ENCODE measurements at places on chromosomes 7 and 10. TPM values are rescaled to one million over a fixed set of nuclear protein-coding genes. Genes with fewer than 3 reads are reported as not detected.
A peak's percentile ranks its signal among the peaks of the same experiment; 100 is the strongest.

DNA sequence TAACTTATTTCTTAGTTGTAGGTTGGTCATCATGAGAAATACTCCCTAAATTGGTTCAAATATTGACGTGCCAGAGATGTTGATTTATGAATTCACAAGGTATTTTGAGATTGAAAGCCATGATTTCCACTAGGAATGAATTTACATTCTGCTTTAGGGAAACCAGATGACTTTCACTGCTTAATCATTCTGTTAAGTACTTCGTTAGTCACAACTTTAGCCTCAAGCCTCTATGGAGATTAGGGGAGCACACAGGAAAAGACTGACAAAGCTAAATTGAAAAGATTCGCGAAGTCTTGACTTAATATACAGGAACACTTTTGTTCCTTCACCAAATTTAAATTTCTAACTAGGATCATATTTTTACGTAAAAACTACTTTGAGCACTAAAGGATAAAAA lies 250.4 kb upstream of the CACNA2D1 start:
- DNase-seq, result no peak

- no peak for DNase-seq
Measured at GRCh38 chr7:4131063-4131462, 551.0 kb upstream of the FOXK1 start.

DNA sequence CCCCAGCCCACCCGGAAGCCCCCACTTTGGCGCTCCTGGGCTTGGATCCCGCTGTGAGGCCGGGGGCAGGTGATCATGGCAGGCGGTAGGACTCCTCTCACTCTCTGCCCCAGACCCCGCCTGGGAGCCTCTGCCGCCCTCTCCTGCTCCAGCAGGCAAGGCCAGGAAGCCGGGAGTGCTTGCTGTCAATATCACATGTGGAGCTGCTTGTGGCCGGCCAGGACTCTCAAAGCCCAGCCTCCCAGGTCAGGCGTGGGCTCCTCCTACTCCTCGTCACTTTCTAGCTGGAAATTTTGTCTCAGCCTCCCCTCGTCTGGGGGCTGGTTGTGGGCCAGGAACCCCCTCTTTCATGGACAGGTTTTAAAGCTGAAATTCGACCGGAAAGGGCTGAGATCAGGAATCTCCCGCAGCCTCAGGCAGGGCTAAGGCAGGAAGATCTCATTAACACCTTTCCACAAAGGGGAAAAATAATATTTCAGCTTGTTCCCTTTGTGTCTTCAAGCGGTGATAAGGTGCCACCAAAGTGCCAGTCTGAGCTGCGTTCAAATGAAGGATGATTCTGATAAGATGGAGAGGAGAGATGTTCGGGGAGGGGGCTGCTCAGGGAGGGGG lies 273.6 kb upstream of the PODXL start:
- no peak for DNase-seq

DNA sequence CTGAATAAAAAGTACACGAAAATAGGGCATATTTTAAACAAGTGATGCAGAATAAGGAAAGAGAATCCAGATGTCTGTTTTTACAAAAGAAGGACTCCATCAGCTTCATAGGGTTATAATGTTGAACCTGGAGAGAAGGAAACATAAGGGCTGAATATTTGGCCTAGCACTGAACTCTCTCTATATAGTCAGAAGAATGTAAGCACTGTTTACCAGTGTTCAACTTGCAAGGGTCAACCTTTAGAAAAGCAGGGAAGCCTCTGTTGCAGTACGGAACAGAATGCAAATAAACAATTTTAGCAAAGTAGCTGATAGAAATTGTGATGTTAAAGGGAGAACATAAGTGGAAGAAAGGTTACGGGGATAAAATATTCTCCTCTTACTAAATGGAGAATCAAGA lies 16.2 kb downstream of the CDK6 start:
- DNase-seq, result no peak

GRCh38 chr10:59753267-59753666 lies at the start of gene MRLN:
Gene MRLN, minus strand, starts transcription at chr10:59753455.
- no peak for DNase-seq

- no peak for DNase-seq
Measured at GRCh38 chr7:44752822-44753221, 4.2 kb downstream of the ZMIZ2 start.

Gene FBXO24
- 1.0 TPM for total RNA-seq

DNA sequence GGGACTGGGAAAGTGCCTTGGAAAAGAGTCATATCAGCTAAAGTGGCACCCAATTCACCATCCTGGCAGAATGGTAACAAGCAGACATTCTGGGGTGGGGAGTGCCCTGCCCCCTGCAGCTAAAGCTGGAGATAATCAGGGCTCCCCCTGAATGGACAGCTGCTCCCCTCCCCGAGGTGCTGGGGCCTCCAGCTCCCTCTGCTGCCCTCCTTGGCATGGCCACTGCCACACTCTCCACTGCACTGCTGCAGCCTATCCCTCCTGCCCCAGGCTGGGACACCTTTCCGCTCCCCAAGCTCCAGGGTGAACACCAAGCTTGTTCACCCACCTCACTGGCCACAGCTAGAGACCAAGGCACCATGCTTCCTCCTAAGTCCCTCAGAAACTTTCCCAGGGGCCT lies 9.8 kb upstream of the PARD3 start:
- DNase-seq, result no peak

DNA sequence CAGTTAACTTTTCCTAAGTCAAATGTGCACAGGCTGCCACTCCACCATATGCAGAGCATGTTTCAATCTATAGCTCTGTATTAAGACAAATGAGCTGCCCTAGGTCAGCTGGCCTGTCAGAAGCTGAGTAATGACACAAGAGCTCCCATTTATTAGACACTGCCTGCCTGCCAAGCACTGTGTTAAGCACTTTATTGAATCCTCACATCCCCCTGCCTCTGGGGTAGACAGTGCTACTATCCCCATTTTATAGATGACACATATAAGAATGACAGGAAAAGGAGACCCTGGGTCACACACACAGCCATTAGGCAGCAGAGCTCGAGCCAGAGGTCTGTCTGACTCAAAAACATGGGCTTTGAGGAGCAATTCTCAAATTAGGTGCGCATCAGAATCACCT lies 179.8 kb upstream of the PDE1C start:
- no peak for DNase-seq

DNA sequence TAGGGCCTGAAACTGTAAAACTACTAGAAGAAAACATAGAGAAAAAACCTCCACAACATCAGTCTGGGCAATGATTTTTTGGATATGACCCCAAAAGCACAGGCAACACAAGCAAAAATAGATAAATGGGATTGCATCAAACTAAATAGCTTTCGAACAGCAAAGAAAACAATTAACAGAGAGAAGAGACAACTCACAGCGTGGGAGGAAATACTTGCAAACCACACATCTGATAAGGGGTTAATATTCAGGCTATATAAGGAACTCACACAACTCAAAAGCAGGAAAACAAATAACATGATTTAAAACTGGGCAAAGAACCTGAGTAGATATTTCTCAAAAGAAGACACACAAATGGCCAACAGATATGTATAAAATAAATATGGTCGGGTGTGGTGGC lies 7.7 kb upstream of the GSTK1 start:
- no peak for DNase-seq

Gene TUBAL3
- total RNA-seq, result 1.0 TPM

- DNase-seq, result no peak
Measured at GRCh38 chr7:15681186-15681585, 5.3 kb downstream of the MEOX2 start.

- no peak for DNase-seq
Measured at GRCh38 chr7:51444936-51445335, 128.3 kb upstream of the COBL start.

DNA sequence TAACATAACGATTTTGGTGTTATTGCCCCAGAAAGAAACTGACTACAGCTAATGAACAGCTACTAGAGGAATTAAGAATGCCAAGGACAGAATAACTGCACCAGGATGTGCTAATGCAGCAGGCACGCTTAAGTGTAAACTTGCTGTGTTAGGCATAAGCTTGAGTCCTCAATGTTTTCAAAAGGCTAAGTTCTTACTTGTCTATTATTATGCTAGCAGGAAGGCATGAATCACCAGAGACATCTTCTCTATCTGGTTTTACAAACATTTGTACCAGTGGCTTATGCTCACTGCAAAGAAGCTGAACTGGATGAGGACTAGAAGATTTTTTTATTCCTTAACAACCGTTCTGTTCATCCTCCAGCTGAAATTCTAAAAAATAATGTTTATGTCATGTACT lies 1035.3 kb downstream of the NRG3 start:
- no peak for DNase-seq

DNA sequence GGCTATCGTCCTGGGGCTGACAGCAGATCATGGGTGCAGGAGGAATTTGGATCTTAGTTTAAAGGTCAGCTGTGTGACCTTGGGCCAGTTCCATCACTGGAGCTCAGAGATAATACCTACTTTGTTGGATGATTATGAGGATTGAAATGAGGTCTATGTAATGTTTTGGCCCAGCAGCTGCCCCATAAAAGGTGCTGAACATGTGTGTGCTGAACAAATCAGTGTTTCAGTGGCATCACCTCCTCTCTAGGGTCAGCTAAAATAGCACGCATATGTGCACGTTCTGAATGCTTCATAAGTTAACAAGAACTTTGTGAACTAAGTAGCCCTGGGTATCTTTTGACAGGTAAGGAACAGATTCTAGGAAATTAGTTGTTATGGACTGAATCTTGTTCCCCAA lies 84.8 kb upstream of the LRRC18 start:
- no peak for DNase-seq

DNA sequence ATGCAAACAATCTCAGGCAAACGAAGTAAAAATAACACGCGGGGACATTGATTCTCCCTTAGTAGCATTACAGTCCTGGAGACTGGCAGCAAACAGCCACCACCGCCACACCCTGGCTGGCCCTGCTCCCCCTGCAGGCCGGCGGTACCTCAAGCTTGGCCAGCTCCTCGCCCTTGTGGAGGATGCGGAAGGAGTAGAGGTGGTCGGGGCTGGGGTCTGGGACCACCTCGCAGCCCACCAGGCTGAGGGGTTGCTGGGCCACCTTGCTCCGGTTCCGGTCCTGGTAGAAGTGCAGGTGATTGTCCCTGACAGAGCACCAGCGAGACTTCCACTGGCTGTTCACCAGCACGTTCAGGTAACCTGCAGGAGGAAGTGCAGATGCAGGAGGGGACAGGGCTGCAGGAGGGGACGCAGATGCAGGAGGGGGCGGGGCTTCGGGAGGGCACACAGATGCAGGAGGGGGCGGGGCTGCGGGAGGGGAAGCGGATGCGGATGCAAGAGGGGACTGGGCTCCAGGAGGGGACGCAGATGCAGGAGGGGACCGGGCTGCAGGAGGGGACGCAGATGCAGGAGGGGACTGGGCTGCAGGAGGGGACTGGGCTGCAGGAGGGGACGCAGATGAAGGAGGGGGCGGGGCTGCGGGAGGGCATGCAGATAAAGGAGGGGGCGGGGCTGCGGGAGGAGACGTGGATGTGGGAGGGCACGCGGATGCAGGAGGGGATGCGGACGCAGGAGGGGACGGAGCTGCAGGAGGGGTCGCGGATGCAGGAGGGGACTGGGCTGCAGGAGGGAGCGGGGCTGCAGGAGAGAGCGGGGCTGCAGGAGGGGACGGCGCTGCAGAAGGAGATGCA lies 65.7 kb downstream of the VWA2 start:
- DNase-seq, result peak; percentile 75

DNA sequence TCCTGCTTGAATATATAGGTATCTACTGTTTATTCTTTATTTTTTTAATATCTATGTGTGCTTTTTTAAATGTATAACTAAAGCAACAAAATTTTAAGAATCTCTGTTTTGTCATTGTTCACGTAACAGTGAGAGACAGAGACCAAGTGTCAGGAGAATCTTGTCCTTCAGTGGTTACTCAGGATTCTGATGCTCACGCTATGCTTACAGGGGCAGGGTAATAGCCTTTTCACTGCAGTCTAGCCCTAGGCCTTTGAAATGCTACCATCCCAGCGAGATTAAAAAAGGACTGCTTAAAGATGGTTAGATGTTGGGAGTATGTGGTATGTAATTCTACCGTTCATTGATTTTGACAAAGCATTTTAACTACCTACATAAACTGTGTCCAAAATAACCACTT lies 71.6 kb upstream of the EGFR start:
- DNase-seq, result no peak

GRCh38 chr7:1358376-1359050 lies 100.8 kb downstream of the MICALL2 start:
- peak; percentile 39 for DNase-seq

DNA sequence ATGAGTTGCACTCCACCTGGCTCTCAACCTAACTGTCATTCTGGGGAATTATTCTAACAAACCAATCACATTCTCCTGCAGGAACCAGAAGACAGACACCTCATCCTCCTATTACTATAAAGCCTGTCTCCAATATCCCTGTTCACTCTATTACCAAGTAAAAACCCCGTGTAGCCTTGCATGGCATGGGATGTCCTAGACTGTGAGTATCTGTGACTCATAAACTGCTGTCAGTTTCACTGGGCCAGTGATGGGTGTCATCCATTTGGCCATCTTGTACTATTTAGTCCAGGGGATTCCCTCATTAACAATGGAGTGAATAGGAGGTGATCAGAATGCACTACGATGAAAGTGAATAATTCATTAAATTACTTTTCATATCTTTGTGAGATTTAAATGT lies 608.7 kb downstream of the DNAJB9 start:
- no peak for DNase-seq

Gene GPR22
- total RNA-seq, result 50.0 TPM

GRCh38 chr7:14855033-14855794 lies 47.3 kb downstream of the DGKB start:
- no peak for DNase-seq

GRCh38 chr10:97006364-97006763 lies 174.3 kb downstream of the LCOR start:
- DNase-seq, result no peak

Gene CYP3A4
- not detected for total RNA-seq

Gene BICC1
- total RNA-seq, result 15.9 TPM

GRCh38 chr7:44622342-44623151 lies 16.1 kb downstream of the OGDH start:
- no peak for DNase-seq

GRCh38 chr10:106310596-106310995 lies 853.9 kb downstream of the SORCS1 start:
- no peak for DNase-seq

GRCh38 chr7:140402178-140402835 lies 1.6 kb upstream of the RAB19 start:
- no peak for DNase-seq

DNA sequence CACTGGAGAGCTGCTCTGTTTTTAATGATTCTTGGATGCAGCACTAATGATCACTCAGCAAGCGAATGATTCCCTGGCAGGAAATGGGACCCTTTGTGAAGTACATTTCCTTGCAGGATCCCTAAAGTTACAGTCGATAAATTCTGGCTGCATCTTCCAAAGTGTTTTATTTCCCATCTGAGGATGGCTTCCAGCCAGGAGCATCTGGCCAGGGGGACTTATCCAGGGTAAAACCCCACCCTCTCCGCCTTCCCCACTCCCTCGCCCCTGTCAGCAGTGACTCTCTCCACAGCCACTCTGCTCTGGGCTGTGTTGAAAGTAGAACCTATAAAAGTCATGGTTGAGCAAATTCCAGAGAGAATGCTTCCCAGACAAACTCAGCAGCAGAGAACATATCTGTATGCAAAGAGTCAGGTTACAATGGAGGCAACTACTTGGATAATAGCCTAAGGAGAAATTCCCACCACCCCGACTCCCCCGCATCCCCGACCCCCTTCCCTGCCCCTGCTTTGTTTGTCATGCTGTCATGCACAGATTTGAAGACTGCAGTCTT lies 111.0 kb upstream of the ANLN start:
- DNase-seq, result no peak

- DNase-seq, result no peak
Measured at GRCh38 chr7:18754766-18755165, 259.2 kb downstream of the HDAC9 start.

- no peak for DNase-seq
Measured at GRCh38 chr7:53604201-53604600, 568.8 kb downstream of the POM121L12 start.

- DNase-seq, result peak; percentile 23
Measured at GRCh38 chr7:1263391-1263951, 30.8 kb downstream of the UNCX start.
